Stimulated activated CD4-positive, alpha-beta T cell treated with anti-CD3 and anti-CD28 coated beads, Interleukin-4, amount 100 ng/mL, for 24 hours (primary cell): ENCODE measurements at places on chromosomes 1 and 21.

GRCh38 chr1:247295274-247295684, 36.4 kb downstream of the ZNF496 start:
- no peak for DNase-seq

GRCh38 chr1:221350091-221350490, 391.8 kb downstream of the DUSP10 start:
- no peak for DNase-seq

- no peak for DNase-seq
Measured at GRCh38 chr1:197838836-197839235, 63.6 kb upstream of the DENND1B start.

- no peak for DNase-seq
Measured at GRCh38 chr1:143736562-143736961, 235.2 kb downstream of the FAM72C start.

DNA sequence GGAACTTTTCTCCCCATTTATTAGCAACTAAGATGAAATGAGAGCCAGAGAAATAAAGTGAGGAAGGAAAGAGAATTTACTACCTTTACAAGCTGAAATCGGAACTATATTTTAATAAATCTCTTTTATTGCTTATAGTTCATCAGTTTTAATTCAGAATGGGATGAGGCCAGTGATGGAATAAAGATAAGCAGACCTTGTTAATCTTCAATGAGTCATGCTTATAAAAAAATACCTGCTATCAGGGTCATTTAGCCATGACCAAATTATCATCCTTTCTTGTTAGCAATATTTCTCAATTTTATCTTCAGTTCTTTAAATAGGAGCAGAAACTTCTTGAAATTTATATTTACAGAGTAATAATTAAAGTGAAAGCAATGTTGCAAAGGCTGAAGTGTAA, 26.1 kb downstream of the RGS4 start:
- no peak for DNase-seq
